ENCODE measurements at places on chromosomes 2 and 18.

- no peak for DNase-seq
Observed at GRCh38 chr2:47041063-47041462, 114.0 kb downstream of the STPG4 start.

GRCh38 chr2:30106543-30106942 is 40.3 kb upstream of the YPEL5 start:
- peak; percentile 36 for DNase-seq

DNA sequence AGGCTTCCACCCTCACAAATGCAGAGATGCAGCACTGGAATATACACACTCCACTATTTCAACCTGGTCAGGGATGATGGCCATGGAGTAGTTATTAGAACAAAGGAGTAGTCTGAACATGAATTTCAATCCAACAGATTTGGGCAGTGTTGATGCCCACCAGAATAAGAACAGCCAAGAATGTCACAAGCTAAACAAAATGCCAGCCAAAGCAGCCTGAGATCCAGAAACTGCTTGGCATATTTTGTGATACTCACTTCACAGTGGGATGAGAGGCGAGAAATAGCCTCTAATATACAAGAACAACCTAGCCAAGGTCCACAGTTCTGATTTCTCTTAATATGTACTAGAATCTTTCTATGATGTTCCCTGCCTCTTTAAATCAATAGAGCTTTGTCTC is 58.6 kb upstream of the KLF7 start:
- no peak for DNase-seq

GRCh38 chr2:157056200-157056676 is 201.3 kb upstream of the GALNT5 start:
- peak; percentile 61 for DNase-seq

DNA sequence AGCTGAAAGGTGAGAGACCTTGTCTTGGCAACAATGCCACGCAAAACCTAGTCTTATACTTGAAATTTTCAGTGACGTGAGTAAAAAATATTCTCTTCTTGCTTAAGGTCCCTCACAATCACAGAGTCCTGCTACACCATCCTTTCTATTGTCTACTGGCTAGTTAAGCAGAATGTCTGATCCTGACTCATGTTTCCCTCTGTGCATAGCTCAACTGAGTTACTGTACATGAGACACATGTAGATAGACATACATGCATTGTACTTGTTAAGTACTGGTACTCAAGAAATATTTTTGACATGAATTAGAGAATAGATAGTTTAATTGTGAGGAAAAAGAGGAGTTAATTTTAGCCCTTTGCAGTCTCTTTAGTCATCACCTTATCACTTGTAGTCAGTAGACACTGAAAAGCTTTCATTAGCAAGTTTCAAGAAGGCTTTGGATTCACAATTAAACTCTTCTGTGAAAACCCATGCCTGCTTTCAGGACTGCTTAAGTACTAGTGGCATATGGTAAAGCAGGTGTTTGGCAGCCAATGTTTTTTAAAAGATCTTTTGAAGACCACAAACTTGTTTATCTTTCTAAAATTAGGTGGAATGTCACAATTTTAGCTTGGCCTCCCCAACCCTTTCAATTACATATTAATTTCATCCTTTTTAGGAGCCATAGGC is 158.7 kb upstream of the CCDC150 start:
- peak; percentile 31 for DNase-seq

GRCh38 chr2:192288295-192288694 is 93.6 kb upstream of the TMEFF2 start:
- no peak for DNase-seq

- no peak for DNase-seq
Observed at GRCh38 chr18:59927246-59927825, 27.5 kb downstream of the PMAIP1 start.

GRCh38 chr18:56716692-56717146 is 65.6 kb downstream of the WDR7 start:
- DNase-seq: peak; percentile 9

- DNase-seq: no peak
Observed at GRCh38 chr2:217735899-217736298, 266.9 kb downstream of the TNS1 start.

DNA sequence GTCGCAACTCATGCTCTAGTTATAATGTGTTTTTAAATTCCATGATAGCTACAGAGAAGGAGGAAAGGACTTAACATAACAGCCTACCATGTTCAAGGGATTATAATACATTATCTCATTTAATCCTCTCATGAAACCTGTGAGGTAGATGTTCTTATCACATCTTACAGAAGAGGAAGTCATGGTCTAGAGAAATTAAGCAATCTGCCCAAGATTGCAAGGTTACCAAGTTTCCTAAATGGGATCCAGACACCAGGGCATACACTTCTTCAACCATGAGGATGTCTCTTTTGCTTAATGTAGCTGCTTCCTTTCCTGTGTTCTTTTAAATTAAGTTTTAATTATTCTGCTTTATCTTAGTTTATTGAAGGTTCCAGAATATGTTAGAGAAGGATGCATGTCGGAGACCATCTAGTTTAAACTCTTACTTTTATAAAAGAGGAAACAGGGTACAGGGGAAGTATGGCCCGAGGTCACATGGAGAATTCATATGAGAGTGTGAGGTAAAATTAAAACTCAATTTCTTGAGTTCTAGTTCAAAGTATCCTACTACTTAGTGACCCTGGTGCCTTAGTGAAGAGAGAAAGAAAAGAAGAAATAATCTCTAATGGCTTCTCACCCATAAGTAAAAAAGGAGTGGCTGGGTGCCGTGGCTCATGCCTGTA is 3.6 kb upstream of the IL1A start:
- no peak for DNase-seq

Data from fibroblast of skin of right biceps (primary cell).